CD4-positive, alpha-beta T cell treated with Interleukin-21 for 1 hour (primary cell): ENCODE measurements at places on chromosomes 12 and 14.
A peak's percentile ranks its signal among the peaks of the same experiment; 100 is the strongest.

DNA sequence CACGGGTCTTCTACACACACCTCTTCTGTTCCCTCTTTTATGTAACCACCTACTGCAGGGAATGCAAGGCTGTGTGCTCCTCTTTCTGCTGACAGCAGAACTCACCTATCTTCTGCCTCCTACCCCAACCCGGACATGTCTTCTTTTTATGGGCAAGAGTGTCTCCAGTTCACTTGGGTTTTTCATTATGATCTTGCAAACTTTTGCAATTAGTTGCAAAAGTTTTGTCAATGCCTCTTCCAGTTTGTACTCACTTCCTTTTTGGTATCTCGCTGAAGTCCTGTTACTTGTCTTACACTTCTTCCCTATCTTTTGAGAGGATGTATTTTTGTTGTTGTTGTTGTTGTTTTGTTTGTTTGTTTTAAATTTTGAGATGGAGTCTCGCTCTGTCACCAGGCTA is 50.6 kb downstream of the DRAM1 start:
- DNase-seq, result no peak

DNA sequence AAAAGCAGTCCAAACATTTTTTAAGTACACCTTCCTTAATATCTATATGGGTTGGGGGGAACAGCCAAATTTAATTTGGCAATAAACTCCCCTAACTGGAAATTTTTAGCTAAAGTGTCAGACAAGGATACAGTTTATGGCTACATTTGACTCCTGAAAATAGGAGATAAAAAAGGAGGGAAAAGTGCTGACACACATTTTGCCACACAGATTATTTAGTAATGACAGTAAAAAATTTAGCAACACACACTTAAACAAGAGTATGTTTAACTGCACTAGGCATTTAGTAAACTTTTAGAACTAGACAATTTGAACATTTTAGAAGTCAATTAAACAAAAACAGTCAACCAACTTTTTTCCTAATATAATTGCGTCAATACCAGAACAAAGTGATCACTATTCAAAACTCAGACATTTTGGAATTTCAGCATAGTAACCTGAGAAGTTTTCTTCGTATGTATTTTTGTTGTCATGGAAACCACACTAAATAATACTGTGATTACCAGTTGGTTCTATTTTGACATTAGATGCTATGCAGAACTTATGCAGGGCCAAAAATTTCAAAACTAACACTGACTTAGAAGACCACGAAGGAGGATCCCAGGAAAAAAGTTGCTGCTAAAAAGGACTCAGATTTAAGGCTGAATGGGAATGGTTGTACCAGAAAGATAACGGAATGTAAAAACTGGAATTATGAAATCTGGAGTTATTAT is 13.4 kb downstream of the GMFB start:
- DNase-seq, result no peak

- DNase-seq, result no peak
Observed at GRCh38 chr14:105322791-105323556, 8.4 kb downstream of the PACS2 start.

GRCh38 chr14:49526101-49526500 is 60.1 kb downstream of the RPS29 start:
- DNase-seq, result no peak

- no peak for DNase-seq
Observed at GRCh38 chr12:117521346-117521745, 159.9 kb upstream of the NOS1 start.

DNA sequence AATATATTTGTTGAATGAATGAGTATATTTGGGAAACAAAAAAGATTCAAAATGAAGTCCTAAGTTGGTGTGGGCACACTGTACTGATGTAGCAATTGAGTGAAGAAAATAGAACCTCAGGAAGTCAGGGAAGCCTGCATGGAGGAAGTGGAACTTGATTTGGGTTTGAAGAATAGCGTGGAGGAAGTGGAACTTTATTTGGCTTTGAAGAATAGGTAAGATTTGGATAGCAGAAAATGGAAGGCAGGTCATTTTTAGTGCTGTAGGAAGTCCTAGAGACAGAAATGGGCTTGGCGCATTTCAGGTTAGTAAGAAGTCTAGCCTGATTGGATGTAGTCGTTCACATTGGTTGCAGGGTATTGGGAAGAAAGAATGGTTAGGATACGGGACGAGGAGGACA is 5.4 kb downstream of the C12orf75 start:
- no peak for DNase-seq

- no peak for DNase-seq
Observed at GRCh38 chr12:81896771-81897170, 137.6 kb upstream of the PPFIA2 start.

- DNase-seq, result no peak
Observed at GRCh38 chr12:129704232-129704830, 199.5 kb downstream of the TMEM132D start.

- DNase-seq, result no peak
Observed at GRCh38 chr12:19153396-19153795, 23.9 kb downstream of the PLEKHA5 start.

GRCh38 chr12:24814379-24815113 is 134.4 kb downstream of the BCAT1 start:
- DNase-seq, result peak; percentile 18

DNA sequence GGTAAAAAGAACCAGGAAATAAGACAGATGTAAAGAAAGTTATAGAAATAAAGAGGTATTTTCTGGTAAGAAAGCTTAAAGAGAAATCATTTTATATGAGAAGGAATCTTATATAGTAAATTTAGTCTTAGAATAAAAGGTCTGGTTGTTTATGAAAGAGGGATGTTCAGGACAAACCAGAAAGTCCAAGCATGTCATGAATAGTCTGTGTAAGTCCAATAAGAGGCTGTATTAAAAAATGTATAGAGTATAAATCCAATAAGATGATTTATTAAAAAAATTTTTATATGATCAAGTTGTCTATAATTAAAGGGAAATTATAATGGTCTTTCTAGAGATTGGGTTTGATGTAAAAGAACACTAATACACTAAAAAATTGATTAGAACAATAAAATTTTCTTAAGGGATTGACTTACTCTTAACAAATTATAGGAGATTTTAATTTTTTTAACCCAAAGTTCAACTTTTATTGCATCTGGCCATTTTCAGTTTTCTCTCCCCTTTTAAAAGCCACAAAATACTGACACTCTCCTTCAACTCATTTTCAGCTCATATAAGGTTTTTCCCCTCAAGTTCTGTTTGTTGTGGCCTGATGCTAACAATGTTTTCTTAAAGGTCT is 35.1 kb downstream of the ST8SIA1 start:
- no peak for DNase-seq

GRCh38 chr14:74973003-74973653 is 17.7 kb upstream of the PGF start:
- DNase-seq, result no peak

- no peak for DNase-seq
Observed at GRCh38 chr14:63659726-63660125, 18.1 kb upstream of the WDR89 start.

DNA sequence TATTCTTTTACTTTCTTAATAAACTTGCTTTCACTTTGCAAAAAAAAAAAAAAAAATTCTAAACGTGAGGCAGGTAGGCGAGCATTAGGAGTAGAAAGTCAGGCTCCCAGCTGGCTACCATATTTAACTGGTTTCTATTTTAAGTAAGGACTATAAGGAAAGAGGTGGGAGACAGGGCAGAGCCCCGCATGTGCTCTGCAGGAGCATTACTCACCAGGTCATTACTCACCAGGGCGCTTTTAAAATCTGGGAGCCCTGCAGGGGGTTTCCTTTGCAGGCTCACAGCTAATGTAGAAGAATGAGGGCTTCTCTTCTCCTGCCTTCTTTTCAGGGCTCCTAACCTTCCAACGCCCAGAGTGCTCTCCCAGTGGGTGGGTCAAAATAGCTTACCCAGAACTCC is 14.0 kb upstream of the DPF3 start:
- DNase-seq, result no peak

- no peak for DNase-seq
Observed at GRCh38 chr14:61927520-61927919, 165.3 kb downstream of the SNAPC1 start.

- DNase-seq, result peak; percentile 44
Observed at GRCh38 chr14:65860956-65861611, 448.6 kb downstream of the FUT8 start.

DNA sequence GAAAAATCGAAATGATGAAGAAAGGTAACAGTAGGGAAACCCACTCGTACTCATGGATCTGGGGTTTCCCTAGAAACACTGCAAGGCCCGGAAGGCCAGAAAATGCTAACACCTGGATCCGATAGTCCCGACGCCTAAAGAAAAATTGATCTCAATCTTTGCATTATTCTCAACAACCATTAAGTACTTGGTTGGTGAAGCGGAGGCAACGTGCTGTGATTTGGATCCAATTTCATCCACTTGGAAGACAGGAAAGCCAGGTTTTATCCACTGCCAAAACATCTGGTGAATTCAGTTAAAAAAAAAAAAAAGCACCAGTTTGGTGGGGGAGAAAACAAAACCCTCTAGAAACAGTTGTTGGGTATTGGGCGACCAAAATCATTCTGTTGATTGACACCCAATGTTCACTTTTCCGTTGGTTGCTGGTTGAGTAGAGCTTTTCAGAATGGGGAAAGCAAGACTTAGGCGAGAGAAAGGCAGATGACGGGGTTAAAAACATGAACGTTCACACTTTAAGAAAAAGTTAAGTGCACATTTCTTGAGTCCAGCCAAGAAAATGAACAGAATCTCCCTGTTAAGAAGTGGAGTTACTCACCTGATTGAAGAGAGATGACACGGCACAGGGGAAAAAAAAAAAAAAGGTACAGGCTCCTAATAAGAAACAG is 41.9 kb upstream of the MED13L start:
- no peak for DNase-seq

DNA sequence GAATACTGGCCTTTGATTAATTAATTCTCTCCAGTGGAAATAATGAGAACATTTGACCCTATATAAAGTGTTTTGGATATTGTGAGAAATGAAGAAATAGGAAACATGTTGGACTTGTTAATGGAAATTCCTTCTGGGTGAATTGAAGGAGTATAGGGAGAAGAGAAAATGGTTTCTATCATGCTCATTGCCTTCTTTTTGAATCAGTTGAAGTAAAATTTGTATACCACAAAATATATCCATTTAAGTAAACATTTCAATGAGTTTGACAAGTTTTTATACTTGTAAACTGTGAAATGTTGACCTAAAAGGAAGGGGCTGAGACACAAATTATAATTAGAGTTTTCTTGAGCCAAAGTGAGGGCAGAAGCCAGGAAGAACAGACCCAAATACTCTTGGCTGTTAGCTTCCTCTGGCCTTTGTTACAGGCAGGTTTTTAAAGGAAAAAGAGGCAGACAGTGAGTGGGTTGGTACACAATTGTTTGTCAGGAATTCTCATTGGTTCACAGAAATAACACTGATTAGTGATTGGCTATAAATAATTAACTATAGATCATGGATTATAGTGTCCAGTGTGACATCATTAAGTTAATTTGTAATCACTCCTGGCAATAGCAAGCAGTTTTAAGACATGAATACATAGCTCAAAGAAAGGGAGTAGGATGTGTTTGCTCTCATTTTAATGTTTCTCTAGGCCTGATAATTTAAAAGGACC is 826 bp downstream of the ZNF705A start:
- DNase-seq, result no peak

DNA sequence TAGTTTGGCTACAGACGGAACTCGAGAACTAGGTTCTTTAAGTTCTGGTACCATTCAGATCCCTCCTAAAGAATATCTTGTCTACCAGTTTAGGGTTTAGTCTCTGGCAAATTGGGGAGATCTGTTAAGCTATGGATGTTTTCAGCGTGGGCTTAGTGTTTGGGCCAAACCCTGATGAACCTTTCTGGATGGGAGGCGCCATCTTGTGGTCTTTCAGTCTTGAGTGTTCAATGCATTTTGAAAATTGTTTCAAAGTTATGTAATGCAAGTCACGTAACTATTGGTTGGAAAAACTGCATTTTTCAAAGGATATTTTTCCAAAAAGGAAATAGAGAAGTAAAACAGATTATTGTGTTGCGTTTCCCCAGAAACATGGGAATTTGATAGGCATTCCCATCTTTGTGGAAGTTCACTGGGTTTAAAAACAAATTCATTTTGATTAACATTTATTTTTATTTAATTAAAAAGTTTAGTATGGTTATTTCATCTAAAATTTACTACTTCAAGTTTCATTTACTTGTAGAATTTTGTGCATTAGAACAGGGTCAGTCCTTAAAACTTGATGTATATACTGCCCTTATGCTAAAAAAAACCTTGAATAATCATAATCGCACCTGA is 169.0 kb downstream of the PRIMA1 start:
- DNase-seq, result peak; percentile 18

- DNase-seq, result no peak
Observed at GRCh38 chr12:3336606-3337311, 154.2 kb upstream of the PRMT8 start.

- DNase-seq, result no peak
Observed at GRCh38 chr12:43158126-43158525, 393.9 kb downstream of the ADAMTS20 start.

GRCh38 chr14:77763316-77763715 is 2.4 kb upstream of the SNW1 start:
- DNase-seq, result no peak

GRCh38 chr12:56212361-56212760 is 9.4 kb downstream of the RNF41 start:
- DNase-seq, result no peak

GRCh38 chr12:75661908-75662307 is 150.5 kb upstream of the KRR1 start:
- DNase-seq, result no peak

GRCh38 chr12:55713721-55714120 is 2.1 kb upstream of the BLOC1S1 start:
- no peak for DNase-seq

DNA sequence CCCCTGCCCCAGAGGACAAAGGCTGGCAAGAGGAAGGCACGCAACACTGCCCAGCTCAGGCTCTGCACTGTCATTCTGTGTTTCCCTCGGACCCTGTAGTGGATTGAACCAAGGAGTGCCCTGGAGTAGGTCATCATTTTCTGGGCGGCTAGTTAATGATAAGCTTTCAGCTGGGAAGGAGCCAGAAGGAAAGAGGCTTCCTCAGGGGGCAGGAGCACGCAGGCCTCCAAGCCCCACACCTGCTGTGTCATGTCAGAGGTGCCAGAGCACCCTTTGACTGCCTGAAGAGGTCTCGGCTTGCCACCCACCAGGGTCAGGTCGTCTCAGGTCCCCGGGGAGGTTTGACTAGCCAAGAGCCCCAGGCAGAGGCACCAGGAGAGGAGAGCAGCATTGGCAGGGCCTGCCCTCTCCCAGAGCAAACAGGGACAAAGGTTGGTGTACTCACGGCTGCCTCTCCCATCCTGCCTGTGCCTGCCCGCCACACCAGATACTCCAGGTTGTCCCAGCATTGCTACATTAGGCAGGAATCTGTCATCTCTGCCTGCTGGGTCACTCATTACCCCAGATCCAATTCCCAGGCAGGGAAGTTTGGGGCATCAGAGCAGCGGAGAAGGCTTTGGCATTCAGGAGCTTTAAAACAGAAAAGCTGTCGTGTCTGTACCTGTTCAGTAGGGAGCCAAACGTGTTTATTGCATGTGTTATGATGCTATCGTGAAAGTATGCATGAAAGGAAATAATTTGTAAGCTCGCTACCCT is 33.5 kb upstream of the ATP2A2 start:
- no peak for DNase-seq

- DNase-seq, result no peak
Observed at GRCh38 chr12:108696111-108696995, 35.0 kb downstream of the CORO1C start.
